GM03348 (cell line): ENCODE measurements at places on chromosomes 5 and 9.

DNA sequence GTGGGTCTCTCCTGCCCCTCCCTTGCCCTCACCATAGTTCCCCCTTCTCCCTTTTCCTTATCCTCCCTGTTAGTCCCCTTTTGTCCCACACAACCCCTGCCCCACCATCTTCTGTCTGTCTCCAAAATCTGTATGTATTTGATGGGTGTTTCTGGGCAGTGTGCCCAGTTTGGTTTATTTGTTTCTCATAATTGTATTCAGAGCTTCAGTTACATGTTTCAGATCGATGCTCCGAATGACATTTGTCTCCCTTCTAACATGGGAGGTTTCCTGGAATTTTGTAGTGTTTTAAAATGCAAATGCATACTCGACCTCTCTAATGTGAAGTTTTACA lies 22.2 kb downstream of the FBXL7 start:
- no peak for DNase-seq

- no peak for DNase-seq
These were observed 41.2 kb upstream of the PTGS1 start for GRCh38 chr9:122329597-122329996.

GRCh38 chr9:27065288-27065687 lies 43.7 kb upstream of the TEK start:
- DNase-seq: no peak

GRCh38 chr9:112786829-112787520 lies 36.4 kb downstream of the SNX30 start:
- DNase-seq: no peak

GRCh38 chr9:131799177-131799823 lies 59.4 kb upstream of the RAPGEF1 start:
- DNase-seq: peak; percentile 76

DNA sequence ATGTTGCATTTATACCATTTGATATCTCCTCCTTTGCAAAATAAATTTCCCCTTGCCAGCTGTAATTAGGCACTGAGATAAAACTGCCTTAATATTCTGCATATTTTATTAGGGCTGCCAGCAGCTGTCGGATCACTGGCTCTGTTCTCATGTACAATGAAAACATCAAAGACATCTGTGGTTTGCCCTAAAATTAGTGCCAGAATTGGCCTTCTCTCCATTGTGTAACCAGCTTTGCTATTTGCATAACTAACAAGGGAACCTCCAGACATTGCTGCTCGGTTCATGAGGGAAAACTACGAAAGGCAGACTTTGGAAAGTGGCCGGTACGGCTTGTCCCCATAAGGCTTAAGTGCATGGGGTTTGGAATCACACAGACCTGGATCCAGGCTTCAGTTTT lies 45.5 kb upstream of the KIF2A start:
- DNase-seq: no peak

- peak; percentile 30 for DNase-seq
These were observed 5.8 kb downstream of the POU4F3 start for GRCh38 chr5:146344155-146345118.

DNA sequence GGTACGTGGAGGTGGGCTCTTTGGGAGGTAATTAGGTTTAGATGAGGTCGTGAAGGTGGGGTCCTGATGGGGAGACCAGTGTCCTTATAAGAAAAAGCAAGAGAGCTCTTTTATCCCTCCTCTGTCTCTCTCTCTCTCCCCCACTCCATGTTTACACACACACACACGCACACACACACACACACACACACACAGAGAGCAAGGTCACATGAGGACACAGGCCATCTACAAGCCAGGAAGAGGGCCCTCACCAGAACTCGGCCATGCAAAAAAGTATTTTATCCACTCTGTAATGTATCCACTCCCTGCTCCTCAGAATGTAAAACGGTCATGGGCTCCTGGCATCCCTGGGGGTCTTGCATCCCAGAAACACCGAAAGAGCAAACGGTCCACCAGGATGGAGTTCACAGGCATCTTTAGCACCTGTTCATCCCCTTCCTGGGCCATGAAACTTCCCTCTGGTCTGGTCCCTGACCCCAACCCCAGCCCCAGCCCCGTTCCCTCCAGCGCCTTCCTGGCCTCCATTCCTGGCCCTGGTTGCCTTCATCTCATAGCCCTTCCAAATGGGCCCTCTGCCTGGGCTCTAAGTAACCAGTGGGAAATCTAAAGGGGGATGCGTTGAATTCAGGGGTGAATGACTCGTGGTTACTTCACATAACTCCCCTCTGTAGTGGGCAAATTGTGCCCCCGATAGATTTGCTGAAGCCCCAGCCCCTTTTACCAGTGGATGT lies 88.8 kb downstream of the NSUN2 start:
- DNase-seq: no peak

DNA sequence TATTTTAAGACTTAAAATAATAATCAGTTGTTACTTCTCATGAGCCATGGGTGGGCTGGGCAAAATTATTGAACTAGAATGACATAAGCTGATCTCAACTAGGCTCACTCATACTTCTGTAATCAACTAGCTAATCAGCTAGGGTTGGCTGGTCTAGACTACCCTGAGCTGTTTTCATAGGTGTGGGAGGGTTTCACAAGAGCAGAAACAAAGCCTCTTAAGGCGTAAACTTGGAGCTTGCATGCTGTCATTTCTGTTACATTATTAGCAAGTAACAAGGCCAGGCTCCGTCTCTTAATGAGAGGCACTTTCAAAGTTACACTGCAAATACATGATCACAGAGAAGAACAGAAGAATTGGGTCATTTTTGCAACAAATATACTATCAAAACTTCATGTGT lies 57.2 kb upstream of the GHR start:
- DNase-seq: no peak

DNA sequence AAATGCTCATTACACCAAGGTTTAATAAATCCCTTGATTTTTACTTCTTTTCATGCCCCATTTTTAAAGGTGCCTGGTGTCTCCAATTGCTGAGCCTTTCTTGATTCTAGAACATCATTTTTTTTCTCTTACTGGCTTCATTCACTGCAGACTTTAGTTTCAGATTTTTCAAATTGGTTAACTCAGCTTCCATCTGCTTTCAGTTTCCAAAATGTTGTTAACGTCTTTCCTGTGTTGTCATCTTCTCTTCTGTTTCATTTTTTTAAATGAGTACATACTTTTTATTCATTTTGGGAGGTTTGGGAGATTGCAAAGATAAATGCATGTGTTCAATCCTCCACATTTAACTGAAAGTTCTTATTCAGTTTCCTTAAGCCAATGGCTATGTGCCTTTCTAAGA lies 126.4 kb upstream of the CCNG1 start:
- DNase-seq: no peak

GRCh38 chr5:154401355-154401754 lies 44.4 kb upstream of the SAP30L start:
- DNase-seq: no peak

- peak; percentile 44 for DNase-seq
These were observed 60.9 kb downstream of the NNT start for GRCh38 chr5:43663916-43664315.

- peak; percentile 22 for DNase-seq
These were observed 277.9 kb upstream of the CDH9 start for GRCh38 chr5:27316271-27316650.

DNA sequence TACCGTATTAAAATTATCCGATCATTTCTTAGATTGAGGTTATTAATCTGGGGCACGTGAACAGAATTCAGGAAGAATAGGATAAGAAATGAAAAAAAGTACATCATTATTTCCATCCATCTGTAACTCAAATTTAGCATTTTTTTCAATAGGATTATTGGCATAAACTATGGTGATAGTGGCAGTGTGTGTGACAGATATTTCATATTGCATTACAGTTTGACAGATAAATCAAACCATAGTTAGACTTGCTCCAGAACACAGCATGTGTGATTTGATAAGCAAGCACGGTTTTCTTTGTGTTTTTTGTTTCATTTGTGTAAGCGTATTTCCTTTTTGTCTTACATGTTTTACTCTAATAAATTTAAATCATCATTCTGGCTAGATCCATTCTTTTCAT lies 155.0 kb downstream of the CDH9 start:
- no peak for DNase-seq

GRCh38 chr5:147348046-147348445 lies 113.2 kb downstream of the STK32A start:
- DNase-seq: no peak

DNA sequence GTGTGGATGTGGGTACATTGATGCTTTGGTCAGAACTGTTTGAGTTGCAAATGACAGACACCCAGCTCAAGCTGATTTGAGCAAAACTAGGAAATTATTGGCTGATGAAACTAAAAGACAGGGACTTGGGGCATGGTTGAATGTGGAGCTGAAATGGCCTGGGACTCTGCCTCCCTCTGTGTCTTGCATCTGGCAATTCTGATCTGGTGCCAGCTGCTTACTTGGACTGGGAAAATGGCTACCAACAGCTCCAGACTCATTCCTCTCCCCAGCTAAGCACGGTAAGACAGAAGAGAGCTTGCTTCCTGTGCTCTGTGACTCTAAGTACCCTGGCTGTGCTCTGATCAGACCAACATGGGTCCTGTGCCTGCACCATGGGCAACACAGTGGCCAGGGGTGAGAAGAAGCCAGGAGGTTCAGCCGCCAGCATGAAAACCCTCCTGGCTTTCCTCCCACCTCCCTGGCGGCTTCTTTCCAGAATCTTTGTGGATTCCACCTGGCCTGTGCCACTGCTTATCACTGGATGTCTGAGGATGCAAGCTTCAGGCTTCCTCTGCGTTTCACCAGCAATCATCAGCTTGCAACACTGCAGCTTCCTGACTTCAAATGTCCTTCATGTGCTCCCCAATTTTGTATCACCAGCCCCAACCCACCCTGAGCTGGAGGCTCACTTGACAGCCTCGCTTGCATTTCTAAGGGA lies 44.1 kb downstream of the C5orf15 start:
- DNase-seq: peak; percentile 35

GRCh38 chr5:176784218-176785165 lies 25.9 kb upstream of the UNC5A start:
- peak; percentile 79 for DNase-seq

DNA sequence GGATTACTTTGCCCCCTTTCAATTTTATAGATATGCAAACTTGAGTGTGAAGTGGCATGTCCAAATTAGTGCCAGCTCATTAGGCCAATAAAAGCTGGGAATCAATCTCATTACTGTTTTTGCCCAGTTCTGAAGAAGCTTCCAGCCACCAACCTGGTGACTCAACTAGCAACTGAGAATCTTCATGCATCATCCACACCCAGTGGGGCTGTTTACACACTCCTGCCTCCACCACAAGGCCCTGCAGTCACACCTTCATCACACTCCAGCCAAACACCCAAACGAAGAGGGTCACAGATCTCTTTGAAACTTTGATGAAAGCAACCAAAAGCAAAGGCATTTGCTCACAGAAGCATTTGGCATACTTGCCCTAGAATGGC lies 41.3 kb upstream of the S1PR3 start:
- no peak for DNase-seq

DNA sequence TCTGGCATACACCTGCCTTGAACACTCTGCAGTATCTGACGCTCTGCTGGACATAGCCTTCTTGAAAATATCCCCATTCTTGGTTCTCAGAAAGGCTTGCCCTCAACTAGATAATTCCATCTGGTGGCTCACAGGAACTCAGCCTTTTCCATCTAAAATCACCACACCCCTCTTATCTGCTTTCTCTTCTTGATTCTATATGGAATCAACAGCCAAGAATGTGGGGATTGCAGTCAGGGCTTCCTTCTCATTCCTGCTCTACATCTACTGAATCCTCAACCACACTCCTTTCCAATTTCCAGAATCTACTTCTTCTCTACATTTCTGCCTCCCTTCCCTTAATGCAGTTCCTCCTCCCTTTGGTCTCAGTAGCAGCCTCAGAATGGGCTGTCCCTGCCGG lies 170.1 kb downstream of the SEMA5A start:
- DNase-seq: no peak

DNA sequence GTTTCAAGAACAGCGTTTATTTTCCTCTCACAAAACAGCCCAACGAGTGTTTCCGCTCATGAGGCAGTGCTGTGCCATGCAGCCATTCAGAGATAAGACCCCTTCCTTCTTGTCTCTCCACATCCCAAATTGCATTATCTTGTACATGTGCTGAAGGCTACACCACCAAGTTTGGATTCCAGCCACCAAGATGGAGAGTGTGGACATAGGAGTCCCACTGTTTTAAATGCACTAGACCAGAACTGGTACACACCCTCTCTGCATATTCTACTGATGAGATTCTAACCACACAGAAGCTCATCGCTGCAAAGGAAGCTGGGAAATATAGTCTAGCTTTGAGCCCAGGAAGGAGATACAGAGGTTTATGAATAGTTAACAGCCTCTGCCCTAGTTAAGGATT lies 509.4 kb downstream of the NFIB start:
- DNase-seq: no peak

DNA sequence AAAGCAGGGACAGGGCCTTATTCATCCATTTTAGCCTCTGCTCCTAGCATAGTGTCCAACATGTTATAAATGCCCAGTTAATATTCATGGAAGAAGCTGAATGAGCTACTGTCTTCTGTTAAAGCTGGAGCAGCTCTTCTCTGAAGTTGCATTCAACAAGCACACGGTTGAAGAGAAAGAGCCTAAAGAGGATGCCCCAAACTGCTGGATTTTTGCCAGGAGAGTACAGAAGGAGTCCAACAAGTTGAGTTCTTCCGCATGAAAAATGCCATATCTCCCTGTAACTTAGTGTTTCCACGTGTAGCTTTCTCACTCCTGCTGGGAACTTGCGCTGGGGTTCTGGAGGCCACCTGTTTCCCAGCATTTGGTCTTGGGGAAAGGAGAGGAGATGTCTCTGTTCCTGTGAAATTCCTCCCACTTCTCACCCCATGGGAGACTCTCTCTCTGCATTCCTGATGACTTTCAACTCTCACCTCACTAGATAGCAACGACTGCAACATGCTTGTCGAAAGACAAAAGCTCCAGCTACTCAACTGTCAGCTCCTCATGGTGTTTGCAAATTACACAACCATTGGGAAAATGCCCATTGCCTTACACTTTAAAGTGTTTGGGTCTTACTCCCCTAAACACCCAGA lies 122.8 kb downstream of the KIF4B start:
- DNase-seq: no peak

GRCh38 chr9:94692601-94693000 lies 33.9 kb upstream of the AOPEP start:
- no peak for DNase-seq

DNA sequence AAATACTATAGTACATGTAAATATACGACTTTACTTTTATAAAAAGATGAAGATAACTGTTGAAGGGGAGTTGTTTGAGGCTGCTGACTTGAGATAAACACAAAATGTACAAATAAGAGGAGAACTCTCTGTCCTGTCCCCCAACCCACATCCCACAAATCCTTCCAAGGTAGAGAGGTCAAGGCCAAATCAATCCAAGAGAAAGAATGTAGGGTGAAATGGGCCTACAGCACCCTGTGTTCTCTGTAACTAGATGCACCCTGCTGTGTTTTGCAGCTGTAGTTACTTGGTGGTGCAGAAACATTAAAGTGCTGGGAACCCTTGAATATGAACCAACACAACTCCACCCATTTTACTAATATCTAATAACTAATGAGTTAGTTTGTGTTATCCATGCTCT lies 2.0 kb upstream of the LHFPL2 start:
- DNase-seq: no peak
